Stimulated activated CD4-positive, alpha-beta T cell treated with anti-CD3 and anti-CD28 coated beads, TNF-alpha, amount 100 ng/mL, for 48 hours (primary cell): ENCODE measurements at places on chromosomes 5 and 9.

- DNase-seq: no peak
Measured at GRCh38 chr5:15717001-15717400, 217.0 kb downstream of the FBXL7 start.

DNA sequence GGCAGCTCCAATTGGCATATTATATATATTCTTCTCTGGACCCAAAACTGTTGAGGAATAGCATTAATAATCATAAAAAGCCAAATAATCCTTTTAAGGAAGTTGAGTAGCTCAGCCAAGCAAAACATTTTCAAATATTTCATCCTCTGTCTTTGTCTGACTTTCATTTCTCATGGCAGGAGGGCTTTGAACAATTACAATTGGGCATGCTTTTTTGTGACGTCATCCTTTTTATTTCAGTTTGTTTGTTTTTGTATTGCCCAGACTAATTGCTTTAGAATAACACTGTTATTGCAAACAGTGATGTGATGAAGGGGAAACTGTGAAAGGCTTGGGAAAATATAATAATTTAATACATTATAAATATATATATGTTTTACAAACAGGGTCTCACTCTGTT is 65.2 kb upstream of the MAP1B start:
- no peak for DNase-seq

GRCh38 chr9:103941104-103941503 is 153.0 kb upstream of the SMC2 start:
- DNase-seq: no peak

DNA sequence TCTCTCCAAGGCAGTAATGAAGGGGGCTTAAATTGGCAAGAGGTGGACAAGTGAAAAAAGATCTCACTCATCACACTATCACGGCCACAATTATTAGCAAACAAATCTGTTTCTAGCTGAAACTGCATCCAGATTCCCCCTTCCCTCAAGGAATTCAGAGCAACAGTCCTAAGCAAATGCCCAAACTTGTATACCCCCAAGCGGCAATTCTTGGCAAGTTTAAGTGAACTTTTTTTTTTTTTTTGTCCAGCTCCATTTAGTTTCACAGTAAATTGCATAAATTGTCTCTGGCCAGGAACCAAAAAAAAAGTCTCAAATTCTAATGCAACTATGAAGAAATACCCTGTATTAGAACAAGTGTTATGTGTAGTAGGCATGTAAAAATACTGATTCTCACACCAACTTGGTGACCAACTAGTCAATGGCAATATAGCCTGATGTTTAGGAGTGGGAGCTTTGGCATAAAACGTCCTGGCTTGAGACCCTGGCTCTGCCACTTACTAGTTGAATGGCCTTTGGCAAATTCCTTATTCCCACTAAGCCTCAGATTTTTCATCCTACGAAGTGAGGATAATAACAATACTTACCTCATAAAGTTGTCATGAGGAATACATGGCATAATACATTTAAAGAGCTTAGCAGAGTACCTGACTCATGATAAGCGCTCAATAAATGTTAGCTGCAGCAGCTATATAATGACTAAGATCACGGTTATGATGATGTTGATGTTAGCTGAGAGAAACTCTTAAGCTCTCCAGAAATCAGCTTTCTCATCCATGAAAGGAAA is 193.2 kb downstream of the ADAMTSL1 start:
- DNase-seq: no peak

- no peak for DNase-seq
Measured at GRCh38 chr5:67021031-67021430, 175.6 kb downstream of the CD180 start.

GRCh38 chr5:129958581-129958980 is 54.3 kb downstream of the CHSY3 start:
- no peak for DNase-seq

DNA sequence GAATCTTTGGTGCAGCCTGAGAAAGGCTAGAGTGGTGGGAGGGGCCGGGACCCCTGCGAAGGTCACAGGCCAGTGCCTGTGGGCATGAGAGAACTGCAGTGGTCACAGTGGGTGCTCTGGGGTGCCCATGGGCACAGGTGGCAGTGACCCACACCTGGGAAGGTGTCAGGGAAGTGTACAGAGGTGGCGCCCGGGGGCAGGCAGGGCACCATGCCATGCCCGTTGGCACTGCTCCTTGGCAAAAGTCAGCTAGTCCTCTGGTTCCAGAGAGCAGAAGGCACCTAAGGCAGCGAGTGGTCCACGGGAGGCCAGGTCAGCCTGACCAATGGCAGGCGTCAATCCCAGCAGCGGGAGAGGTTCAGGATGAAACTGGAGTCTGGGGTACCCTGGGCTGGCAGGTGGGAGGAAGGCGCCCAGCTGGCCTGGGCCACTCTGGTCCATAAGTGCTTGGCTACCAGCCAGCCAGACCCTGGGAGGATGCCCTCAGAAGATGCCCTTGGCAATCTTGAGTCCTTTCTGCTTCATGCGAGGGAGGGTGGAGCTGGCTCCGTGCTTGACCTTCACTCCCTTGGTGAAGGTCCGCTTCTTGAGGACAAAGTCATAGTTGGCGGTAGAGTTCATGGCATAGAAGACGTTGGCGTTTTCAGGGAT is 22.8 kb downstream of the RALGDS start:
- DNase-seq: no peak

GRCh38 chr5:179313849-179314521 is 31.3 kb downstream of the ADAMTS2 start:
- no peak for DNase-seq

GRCh38 chr9:133275105-133276000 is at the start of gene ABO:
Gene ABO, minus strand, starts transcription at chr9:133275201.
- DNase-seq: no peak

GRCh38 chr5:126480824-126481223 is 57.6 kb downstream of the GRAMD2B start:
- no peak for DNase-seq

DNA sequence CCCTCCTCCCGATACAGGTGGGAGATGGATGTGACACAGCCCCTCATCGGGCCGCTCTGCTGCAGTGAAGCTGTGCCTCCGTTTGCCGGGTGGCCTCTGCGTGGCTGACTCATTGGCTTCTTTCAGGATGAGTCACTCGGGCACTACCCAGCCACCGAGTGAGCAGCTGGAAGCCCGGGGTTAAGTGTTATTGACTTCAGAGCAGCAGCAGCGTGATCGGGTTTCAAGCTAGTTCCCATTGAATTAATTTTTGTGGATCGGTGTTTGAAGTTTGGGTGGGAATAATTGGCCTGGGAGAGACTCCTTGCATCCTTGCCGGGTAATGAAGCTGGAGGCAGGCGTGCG is 266.4 kb upstream of the IRX4 start:
- no peak for DNase-seq

DNA sequence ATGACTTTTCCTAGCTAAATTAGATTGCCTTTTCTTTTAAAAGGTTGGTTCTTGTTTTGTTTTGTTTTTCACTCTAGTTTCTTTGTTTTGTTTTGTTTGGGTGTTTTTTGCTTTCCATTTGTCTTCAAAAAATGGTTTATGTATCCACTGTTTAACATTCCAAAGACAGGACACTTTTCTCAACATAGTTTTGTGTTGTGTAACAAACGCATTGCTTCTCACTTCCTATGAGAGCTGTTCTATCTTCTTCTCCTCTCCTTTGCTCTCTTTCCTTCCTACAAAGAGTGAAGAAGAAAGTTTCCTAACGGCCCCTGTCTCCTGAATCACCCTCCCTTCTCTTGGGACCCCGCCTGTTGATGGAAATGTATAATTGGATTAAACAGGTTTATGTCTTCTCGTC is 539.7 kb downstream of the ACTL7B start:
- no peak for DNase-seq

DNA sequence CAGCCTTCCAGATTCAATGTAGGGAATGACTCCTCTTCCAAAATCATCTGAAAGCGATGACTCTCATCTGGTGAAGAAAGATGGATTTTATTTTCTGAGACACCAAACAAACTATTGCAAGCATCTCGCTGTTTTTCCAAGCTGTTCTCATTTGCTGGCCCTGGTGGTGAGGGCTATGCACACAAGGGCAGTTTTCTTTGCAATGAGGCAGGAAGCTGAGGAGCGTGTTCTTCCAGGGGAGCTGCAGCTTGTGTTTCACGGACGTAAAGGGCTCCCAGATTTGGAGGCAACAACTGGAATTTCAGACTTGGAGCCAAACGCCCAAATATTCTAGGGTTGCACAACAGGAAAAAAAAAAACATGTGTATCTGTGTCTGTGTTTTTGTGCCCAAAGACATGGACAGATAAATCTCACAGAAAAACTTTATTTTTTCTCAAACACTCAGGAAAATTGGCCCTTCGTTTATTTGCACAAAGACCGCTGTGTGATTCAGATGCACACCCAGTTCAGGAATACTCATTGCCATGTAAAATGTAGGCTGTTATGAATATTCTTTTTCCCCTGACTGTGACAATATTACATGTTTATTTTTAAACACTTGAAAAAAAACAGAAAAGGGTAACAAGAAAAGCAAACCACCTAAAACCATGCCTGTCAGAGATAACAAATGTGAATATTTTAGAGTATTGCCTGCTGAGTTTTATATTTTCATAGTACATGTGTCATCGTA is 151.3 kb downstream of the GAS1 start:
- no peak for DNase-seq

DNA sequence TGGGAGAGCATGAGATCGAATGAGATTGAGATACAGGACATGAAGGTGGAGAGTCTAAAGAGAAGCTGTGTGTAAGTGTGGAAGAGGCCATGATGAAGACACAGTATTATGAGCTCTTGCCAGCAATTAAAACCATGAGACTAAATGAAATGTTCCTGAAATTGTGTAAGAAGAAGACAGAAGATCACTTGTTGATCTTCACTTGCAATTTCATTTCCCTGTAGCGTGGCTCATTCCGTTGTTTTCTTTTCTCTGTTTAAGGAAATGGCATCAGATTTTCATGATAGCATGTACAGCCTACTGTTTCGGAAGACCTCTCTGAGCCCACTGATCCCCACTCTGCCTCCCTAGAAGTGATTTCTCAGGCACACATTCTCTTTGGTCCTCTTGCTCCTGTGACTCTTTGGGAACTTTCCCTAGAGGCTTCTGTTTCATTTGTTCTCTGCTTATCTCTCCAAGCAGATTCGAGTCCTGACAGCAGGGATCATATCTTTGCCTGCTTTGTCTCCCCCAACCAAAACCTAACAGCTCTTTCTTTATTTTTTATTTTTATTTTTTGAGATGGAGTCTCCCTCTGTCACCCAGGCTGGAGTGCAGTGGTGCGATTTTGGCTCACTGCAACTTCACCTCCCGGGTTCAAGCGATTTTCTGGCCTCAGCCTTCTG is 16.8 kb downstream of the PIP5K1B start:
- DNase-seq: no peak

- DNase-seq: no peak
Measured at GRCh38 chr5:2205596-2206226, 323.0 kb upstream of the IRX4 start.

DNA sequence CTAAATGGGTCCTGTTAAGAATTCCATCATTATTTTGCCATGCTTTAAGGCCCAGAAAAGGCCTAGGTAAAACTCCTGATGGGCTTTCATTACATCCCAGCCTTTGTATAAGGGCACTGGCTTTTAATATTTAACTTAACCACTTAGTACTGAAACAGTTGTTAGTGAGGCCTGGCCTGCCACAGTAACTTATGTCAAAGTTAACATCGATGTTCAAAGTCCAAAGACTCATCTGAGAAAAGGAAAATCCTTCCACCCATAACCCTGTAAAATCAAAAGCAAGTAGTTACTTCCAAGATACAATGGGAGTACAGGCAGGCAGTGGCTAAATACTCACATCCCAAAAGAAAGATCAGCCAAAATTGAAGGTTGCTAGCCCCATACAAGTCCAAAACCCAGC is 15.0 kb upstream of the UGT3A1 start:
- DNase-seq: no peak

GRCh38 chr9:135827866-135828580 is 79.3 kb downstream of the CAMSAP1 start:
- no peak for DNase-seq

DNA sequence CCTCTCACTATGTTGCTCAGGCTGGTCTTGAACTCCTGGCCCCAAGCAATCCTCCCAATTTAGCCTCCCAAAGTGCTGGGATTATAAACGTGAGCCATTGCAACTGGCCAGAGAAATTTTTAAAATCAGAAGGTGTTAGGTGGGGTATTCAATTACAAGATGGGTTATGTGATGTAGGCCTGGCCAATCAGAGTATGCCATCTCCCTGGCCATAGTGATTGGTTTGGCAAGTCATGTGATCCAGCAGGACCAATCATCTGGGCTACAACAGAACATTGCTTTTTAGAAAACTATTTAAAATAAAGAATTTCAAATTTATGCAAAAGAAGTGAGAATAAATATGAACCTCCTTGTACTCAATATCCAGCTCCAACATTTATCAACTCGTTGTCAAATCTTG is 22.4 kb downstream of the NMRK1 start:
- DNase-seq: no peak

DNA sequence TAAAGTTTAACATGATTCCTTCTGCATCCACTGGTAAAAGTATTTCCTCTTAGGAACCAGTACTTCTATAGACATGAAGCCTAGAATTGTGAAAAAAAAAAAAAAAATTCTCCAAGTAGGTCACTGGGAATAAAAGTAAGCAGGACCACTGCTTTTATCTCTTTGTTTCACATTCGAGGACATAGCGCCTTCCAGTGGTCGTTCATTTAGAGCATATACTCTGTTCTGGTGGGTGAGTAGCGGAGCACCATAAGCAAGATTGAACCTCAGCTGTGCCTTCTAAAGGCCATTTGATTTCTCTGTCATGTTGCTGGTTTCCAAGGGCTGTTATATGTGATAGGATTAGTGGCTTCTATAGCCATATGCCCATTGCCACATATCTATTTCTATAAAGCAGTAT is 393.1 kb downstream of the TMEM232 start:
- DNase-seq: no peak
